ENCODE measurements at places on chromosomes 1 and 21.
A peak's percentile ranks its signal among the peaks of the same experiment; 100 is the strongest.

DNA sequence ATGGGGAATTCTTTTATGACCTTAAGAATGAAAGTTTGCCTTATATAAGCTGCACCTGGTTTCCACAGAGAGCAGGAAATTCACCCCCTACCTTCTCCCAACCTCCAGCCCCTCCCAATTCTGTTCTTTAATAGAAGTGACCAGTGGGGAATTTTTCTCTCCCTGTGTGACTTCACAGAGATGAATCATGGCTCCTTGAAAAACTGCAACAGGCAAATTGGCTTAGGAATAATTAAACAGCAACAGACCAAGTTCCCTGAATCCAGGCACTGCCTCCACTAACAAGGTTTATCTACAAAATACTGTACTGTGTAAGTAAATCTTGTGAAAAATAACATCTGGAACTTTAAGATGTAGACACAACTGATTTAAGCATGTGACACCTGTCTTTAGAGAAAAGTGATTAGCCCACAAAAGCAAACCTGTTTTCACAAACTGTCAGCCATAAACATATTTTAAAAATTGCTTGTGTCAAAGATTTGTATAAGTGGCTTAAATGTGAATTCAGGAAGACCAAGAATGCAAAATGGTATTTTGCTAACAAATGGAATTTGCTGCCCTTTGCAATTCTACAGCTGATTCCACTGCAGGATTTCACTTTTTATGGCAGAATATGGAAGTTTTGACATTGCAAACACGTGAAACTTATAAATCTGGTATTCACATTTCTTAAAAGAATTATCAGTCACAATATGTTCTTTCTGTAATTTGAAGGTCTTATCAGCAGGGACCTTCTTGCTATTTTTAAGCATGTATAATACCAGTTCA is 54.0 kb downstream of the ALG14 start:
- no peak for DNase-seq
- H3K27me3 ChIP-seq: no peaks in the 10 kb centered on the region
- H3K4me3 ChIP-seq: no peak overlapping the region

GRCh38 chr1:7783178-7783711 is 846 bp upstream of the PER3 start:
- DNase-seq: peak; percentile 49
- H3K27ac ChIP-seq: no peak overlapping the region
- peak overlapping the region; percentile 65 for H3K4me3 ChIP-seq
- peaks cover 10% of the 10 kb centered on the region for H3K36me3 ChIP-seq
- H3K4me1 ChIP-seq: peaks cover 19% of the 10 kb centered on the region

DNA sequence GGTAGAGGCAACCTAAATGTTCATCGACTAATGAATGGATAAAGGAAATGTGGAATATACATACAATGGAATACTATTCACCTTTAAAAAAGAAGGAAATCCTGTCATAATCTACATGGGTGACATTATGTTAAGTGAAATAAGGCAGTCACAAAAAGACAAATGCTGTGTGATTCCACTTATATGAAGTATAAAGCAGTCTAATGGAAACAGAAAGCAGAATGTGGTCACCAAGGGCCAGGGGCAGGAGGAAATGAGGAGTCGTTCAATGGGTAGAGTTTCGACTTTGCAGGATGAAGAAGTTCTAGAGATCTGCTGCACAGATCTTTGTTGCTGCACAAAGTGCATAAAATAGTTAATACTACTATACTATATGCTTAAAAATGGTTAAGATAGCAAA is 7.8 kb downstream of the DIPK1A start:
- DNase-seq: peak; percentile 68
- no peaks in the 10 kb centered on the region for H3K36me3 ChIP-seq
- H3K4me1 ChIP-seq: peaks cover 48% of the 10 kb centered on the region

GRCh38 chr1:235253219-235253962 is 74.6 kb downstream of the ARID4B start:
- H3K36me3 ChIP-seq: peaks cover 13% of the 10 kb centered on the region
- H3K27ac ChIP-seq: no peak overlapping the region

DNA sequence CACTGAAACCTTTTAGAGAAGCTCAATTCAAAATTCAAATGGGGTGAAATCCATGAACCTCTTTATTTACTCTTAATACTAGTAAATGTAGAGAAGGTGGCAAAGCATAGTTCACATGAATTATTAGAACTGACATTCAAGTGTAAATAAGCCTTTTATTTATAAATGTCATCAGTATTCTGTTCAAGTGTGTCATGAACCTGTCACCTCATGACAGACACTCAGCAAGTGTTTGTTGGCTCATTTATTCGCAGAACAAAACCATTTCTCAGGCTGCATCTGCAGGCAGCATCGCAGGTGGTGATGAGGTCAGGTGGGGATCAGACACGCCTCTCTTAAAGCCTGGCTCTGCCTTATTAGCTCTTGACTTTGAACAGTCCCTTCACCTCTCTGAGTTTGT is 116.6 kb downstream of the SETD4 start:
- no peak overlapping the region for H3K27ac ChIP-seq
- H3K4me1 ChIP-seq: no peaks in the 10 kb centered on the region
- peaks cover 3% of the 10 kb centered on the region for H3K27me3 ChIP-seq
- H3K4me3 ChIP-seq: no peak overlapping the region

DNA sequence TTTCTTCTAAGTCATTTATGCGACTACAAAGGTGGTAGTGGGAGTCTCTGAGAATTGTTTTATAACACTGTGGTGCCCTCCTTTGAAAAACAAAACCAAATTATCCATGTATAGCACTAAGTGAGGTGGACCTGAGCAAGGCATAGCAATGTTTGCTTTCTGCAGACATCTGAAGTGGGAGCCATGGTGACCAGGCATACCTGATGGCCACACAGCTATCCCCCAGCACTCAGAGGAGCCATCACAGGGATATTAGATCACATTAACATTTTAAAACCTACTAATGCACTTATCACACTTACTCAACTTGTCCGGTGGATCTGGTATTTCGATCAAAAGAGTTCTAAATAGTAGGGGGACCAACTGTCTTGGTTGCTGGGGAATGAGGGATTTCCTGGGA is 24.8 kb upstream of the AVPR1B start:
- peaks cover 28% of the 10 kb centered on the region for H3K27me3 ChIP-seq
- H3K36me3 ChIP-seq: no peaks in the 10 kb centered on the region
- H3K4me1 ChIP-seq: no peaks in the 10 kb centered on the region
- DNase-seq: no peak
- no peak overlapping the region for H3K4me3 ChIP-seq

GRCh38 chr1:167093846-167094516 is at the start of gene STYXL2:
Gene STYXL2, plus strand, starts transcription at chr1:167094075. Its CDS starts 775 bp downstream, at chr1:167094850.
- H3K4me1 ChIP-seq: peaks cover 21% of the 10 kb centered on the region
- H3K36me3 ChIP-seq: no peaks in the 10 kb centered on the region
- H3K27ac ChIP-seq: no peak within 1 kb of the TSS
- DNase-seq: no peak
- H3K4me3 ChIP-seq: no peak within 1 kb of the TSS

- no peaks in the 10 kb centered on the region for H3K27me3 ChIP-seq
- no peak for DNase-seq
- peak overlapping the region; percentile 87 for H3K27ac ChIP-seq
- H3K4me3 ChIP-seq: no peak overlapping the region
- H3K4me1 ChIP-seq: peaks cover 93% of the 10 kb centered on the region
These were observed 20.5 kb downstream of the MAPKAPK2 start for GRCh38 chr1:206705191-206705590.

DNA sequence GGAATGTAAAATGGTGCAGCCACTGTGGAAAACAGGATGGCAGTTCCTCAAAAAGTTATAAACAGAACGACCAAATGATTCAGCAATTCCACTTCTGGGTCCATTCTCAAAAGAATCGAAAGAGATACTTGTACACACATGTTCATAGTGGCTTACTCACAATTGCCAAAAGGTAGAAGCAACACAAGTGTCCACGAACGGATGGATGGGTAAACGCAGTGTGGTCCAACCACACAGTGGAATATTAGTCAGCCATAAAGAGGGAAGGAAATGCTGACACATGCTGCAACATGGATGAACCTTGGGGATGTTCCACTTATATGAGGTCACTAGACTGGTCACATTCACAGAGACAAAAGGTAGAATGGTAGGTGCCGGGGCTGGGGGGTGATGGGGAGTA is 5.3 kb downstream of the KRTAP10-1 start:
- H3K36me3 ChIP-seq: no peaks in the 10 kb centered on the region
- H3K4me1 ChIP-seq: no peaks in the 10 kb centered on the region
- no peak overlapping the region for H3K4me3 ChIP-seq
- no peak overlapping the region for H3K27ac ChIP-seq
- H3K27me3 ChIP-seq: no peaks in the 10 kb centered on the region

GRCh38 chr21:33949516-33950430 is 34.2 kb upstream of the ATP5PO start:
- peaks cover 4% of the 10 kb centered on the region for H3K27me3 ChIP-seq
- peak overlapping the region; percentile 97 for H3K27ac ChIP-seq
- DNase-seq: peak; percentile 77
- peaks cover 72% of the 10 kb centered on the region for H3K4me1 ChIP-seq

DNA sequence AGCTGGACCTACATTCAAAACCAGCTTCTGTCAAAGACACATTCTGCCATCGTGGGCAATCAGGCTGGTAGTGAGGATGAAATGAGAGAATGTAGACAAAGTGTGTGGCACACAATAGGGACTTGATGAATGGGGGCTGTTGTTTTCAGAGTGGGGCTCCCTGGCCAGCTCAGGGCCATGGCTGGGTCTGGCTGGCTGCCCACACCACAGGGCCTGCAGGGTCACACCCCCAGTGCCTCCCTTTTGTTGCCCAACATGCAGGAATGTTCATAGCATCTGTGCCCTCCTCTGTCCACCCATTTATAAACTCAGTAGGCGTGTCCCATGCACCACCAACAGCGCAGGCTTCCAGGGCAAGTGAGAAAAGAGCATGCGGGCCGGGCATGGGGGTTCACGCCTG is 20.8 kb upstream of the ECE1 start:
- peaks cover 15% of the 10 kb centered on the region for H3K36me3 ChIP-seq
- H3K27me3 ChIP-seq: no peaks in the 10 kb centered on the region
- no peak for DNase-seq
- peak overlapping the region; percentile 28 for H3K27ac ChIP-seq

DNA sequence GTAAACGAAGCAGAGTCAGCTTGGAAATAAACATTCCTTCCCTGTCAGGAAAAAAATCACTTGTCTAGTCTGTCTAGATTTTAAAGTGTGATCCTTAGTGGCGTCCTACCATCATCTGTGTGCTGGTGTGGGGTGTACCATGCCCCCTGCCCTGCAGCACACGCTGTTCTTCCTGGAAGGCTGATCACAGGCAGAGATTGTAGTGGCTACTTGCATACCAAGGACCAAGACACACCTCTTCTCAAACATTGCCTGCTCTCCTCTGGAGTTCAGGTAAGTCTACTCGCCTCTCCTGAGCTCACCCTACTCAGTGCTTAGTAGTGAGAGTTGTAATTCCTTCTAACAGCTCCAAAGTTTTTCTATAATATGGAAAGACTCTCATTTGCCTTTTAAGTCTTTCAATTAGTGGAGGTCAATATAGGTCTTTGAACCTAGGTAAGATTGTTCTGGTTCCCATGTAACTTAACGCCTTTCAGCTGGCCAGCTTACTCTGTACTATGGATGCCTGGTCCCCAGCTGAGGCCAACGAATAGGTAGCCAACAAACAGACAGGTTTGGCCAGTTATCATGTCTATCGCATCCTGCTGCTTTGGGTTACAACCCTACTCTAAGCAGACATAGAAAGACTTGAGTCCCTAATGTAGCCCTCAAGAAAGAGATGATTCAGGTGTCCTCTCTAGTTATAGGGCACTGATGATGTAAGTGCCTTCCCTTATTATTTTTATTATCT is 55.4 kb downstream of the XCL1 start:
- no peaks in the 10 kb centered on the region for H3K36me3 ChIP-seq
- no peak for DNase-seq
- peaks cover 8% of the 10 kb centered on the region for H3K4me1 ChIP-seq

- DNase-seq: no peak
- H3K36me3 ChIP-seq: no peaks in the 10 kb centered on the region
- H3K4me3 ChIP-seq: no peak overlapping the region
- H3K27me3 ChIP-seq: no peaks in the 10 kb centered on the region
- H3K4me1 ChIP-seq: peaks cover 4% of the 10 kb centered on the region
These were observed 14.4 kb upstream of the EPS8L3 start for GRCh38 chr1:109777980-109778625.

DNA sequence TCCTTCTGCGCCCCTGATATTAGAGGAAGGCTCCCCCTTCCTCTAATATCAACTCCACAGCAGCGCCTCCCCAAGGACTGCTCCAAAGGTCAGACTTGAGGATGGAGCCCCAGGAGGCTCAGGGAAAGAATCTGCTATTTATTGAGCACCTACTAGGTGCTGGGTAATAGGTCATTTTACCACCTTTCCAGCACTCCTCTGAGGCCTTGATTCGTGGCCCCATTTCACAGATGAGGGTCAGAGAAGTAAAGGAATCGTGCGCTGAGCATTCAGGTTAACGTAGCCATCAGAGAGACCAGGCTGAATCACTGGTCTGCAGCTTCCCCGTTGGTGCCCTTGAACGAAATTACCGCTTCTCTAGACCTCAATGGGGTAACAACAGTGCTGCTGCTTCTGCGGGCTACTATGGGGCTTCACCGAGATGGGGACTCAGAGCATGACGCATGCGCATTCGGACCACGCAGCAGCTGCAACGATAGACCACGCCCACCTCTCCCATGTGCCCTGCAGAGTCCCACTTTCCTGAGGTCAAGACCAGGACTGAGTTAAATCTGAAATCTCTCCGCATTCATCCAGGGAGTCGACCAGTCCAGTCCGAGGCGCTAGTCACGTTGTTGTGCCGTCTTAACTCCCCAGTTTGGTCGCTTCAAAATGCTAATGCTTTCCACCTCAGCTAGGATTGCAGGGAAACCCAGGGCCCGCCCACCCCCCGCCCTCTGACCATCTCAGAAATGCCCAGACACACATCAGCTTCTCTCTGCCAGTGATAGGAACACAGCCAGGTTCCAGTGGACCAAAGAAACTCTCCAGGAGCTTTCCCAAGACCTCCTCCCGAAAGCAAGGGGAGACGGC is 12.9 kb downstream of the CAMK2N1 start:
- no peak overlapping the region for H3K27ac ChIP-seq
- peak; percentile 38 for DNase-seq
- no peaks in the 10 kb centered on the region for H3K36me3 ChIP-seq
- H3K27me3 ChIP-seq: peaks cover 42% of the 10 kb centered on the region

DNA sequence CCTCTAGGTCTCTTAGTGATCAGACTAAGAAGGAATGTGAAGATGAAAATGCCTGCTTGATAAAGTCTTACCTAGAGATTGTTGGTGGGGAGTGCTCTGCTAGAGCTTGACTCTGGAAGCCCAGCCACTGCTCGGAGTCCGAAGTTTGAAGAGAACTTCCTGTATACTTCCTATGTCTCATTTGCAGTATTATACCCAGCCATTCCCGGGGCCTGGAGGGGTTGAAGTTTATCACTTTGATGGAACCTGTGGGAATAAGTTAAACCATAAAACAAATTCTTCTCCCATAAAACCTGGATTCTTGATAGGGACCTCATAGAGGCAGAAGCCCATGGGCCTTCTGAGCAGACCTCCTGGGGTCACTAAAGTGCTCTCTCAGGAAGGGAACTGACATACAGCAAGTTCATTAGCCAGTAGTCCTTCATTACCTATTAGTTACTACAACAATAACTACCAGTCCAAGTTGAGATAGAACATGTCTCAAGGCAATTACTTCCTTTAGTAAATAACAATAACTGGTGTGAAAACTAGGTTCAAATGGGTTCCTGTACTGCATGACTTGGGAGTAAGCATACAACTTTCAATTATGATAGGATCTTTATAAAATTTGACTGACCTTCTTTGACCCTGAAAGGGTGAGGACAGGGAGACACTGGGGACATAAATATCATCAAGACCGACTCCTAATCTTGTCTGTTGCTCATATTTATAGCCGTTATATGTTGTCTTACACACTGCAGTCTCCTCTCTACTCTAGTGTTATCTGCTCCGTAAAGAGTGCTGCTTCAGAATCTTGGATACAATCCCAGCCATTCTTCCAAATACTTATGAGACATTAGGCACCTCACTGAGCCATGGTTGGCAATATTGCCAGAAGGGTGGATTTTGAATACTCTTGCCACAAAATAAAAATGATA is at the start of gene OR6N1:
TSS of gene OR6N1 (minus strand) at position 246 of the 917 bp plus-strand sequence. CDS start 5,513 bp downstream, outside the sequence.
- no peak for DNase-seq
- no peak within 1 kb of the TSS for H3K27ac ChIP-seq
- H3K4me1 ChIP-seq: no peaks in the 10 kb centered on the region
- H3K4me3 ChIP-seq: no peak within 1 kb of the TSS
- no peaks in the 10 kb centered on the region for H3K36me3 ChIP-seq

Measured in activated CD4-positive, alpha-beta memory T cell treated with anti-CD3 and anti-CD28 coated beads for 36 hours (primary cell).